ENCODE measurements at places on chromosomes 5 and 9.

GRCh38 chr5:180334751-180335613, 18.2 kb downstream of the GFPT2 start:
- H3K27ac ChIP-seq: no peak overlapping the region
- H3K4me1 ChIP-seq: no peaks in the 10 kb centered on the region
- no peak overlapping the region for H3K4me3 ChIP-seq
- DNase-seq: no peak

DNA sequence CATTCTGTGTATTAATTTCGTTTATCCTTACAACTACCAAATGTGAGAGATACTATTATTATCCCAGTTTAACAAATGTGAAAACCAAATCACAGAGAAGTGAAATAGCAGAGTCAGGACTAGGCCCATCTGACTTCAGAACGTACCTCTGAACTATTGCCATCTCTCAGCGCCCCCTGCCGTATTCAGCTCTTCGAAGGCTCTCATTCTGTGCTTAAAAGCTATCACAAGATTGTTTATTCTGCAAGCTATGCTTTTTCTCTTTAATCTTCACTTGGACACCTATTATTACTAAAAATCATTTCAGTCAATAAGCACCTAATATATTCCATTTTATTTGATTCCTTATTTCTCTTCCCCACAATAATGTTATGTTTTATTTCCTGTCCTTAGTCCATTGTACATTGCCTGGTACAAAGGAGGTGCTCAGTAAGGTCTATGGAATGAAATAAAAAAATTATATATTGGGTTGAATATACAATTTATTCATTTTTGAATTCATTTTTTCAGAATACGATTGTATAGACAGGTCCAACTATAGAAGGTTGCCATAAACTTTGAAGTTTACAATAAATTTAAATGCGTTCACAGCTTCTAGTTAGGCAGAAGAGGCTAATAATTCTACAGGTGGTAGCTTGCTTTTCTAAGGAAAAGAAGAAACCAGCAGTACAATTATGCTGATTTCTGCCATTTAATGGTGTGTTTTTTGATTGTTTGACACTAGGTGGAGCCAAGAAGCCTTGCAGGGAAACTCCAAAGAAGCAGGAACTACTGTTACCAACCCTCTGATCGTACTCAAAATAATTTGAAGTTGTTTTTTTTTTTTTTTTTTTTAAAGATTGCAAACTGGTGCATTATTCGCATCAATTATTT, 202.2 kb upstream of the DMRTA1 start:
- peak; percentile 71 for DNase-seq
- no peaks in the 10 kb centered on the region for H3K27me3 ChIP-seq
- H3K4me3 ChIP-seq: no peak overlapping the region
- H3K36me3 ChIP-seq: no peaks in the 10 kb centered on the region

DNA sequence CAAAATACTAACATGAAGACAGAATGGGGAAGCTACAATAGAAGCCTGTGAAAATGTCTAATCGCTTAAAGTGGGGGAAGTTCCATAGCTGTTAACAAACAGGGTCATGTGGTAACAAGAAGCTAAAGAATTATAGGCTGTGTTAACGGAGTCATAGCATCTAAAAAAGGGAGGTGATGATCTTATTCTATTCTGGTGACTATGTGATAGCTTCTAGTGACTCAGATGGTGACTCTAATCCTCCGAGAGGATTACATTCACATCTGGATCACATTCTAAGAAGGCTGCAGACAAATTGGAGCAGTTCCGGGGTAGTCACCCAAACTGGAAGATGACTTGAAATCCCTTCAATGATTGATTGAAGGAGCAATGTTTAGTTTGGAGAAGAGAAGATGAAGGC, 142.1 kb downstream of the LIFR start:
- H3K4me1 ChIP-seq: no peaks in the 10 kb centered on the region
- no peaks in the 10 kb centered on the region for H3K27me3 ChIP-seq
- no peaks in the 10 kb centered on the region for H3K36me3 ChIP-seq
- DNase-seq: no peak
- H3K4me3 ChIP-seq: no peak overlapping the region

- no peak overlapping the region for H3K27ac ChIP-seq
- no peaks in the 10 kb centered on the region for H3K27me3 ChIP-seq
- no peak overlapping the region for H3K4me3 ChIP-seq
- H3K4me1 ChIP-seq: no peaks in the 10 kb centered on the region
These were observed 3.9 kb downstream of the QRFP start for GRCh38 chr9:130892477-130893304.

- DNase-seq: no peak
- H3K27me3 ChIP-seq: no peaks in the 10 kb centered on the region
- no peak overlapping the region for H3K4me3 ChIP-seq
- H3K27ac ChIP-seq: no peak overlapping the region
- no peaks in the 10 kb centered on the region for H3K4me1 ChIP-seq
- no peaks in the 10 kb centered on the region for H3K36me3 ChIP-seq
These were observed 145.4 kb downstream of the GADD45G start for GRCh38 chr9:89750117-89750791.

DNA sequence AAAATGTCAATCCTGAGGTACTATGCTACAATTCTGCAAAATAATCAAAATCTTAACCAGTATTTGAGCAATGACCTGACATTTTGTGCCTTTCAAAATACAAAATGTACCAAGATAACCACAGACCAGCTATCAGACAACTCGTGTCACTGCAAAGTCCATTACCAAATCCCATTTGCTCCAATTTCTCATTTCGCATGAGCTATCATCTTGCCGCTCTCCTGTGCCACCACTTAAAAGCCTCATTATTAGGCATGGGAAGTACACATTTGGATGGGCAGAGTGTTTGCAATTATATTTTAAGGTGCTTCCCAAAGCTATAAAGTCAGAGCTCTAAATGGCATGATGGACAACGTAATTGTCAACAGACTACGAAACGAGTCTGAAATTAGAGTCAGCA, 205.2 kb downstream of the AGTPBP1 start:
- H3K27me3 ChIP-seq: no peaks in the 10 kb centered on the region
- H3K27ac ChIP-seq: no peak overlapping the region
- DNase-seq: no peak
- no peaks in the 10 kb centered on the region for H3K4me1 ChIP-seq
- no peaks in the 10 kb centered on the region for H3K36me3 ChIP-seq
- no peak overlapping the region for H3K4me3 ChIP-seq

- H3K36me3 ChIP-seq: no peaks in the 10 kb centered on the region
- no peaks in the 10 kb centered on the region for H3K4me1 ChIP-seq
- H3K4me3 ChIP-seq: no peak overlapping the region
- no peak for DNase-seq
- no peaks in the 10 kb centered on the region for H3K27me3 ChIP-seq
These were observed 180.0 kb upstream of the PTGER4 start for GRCh38 chr5:40499518-40500273.

DNA sequence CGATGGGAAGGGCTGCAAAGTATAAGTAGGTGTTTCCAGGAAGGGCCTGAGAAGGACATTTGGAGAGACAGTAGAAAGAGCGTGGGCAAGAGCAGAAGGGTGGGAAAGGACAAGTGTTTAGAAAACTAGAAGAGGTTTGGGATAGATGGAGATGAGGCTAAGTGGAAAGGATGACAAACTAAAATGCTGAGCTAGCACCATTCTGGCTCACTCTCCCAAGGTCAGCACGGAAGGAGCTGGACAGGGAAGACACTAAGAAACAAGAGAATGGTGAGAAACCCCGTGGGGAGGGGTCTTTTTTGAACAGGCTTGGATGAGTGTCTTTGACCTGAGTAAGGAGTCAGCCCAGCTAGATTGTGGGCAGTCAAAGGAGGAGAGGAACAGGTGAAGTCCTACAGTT, 286.0 kb downstream of the CDK5RAP2 start:
- H3K36me3 ChIP-seq: no peaks in the 10 kb centered on the region
- no peaks in the 10 kb centered on the region for H3K27me3 ChIP-seq
- no peak overlapping the region for H3K4me3 ChIP-seq
- H3K27ac ChIP-seq: no peak overlapping the region
- DNase-seq: no peak

Data from Peyer's patch (tissue), 4 donors.